ENCODE measurements at places on chromosomes 5 and 9. TPM values are rescaled to one million over a fixed set of nuclear protein-coding genes. Genes with fewer than 3 reads are reported as not detected.

The LIX1 gene
- not detected for total RNA-seq

The NRG2 gene
- 3.1 TPM for total RNA-seq

The ADAMTSL1 gene
- 1.7 TPM for total RNA-seq

The MSMP gene
- total RNA-seq, result not detected

The FBP2 gene
- total RNA-seq, result 0.33 TPM

The SLC9A3 gene
- 0.91 TPM for total RNA-seq

The GNA14 gene
- 2.2 TPM for total RNA-seq

The HK3 gene
- total RNA-seq, result 3.5 TPM

The SLC36A2 gene
- total RNA-seq, result 0.16 TPM

The FOXD4L6 gene
- total RNA-seq, result not detected

The CHMP5 gene
- 56.9 TPM for total RNA-seq

The CDKN2A gene
- total RNA-seq, result 0.30 TPM

The SHOC1 gene
- total RNA-seq, result not detected

The OR1J2 gene
- not detected for total RNA-seq

The DAP gene
- total RNA-seq, result 22.9 TPM

The TNFAIP8 gene
- total RNA-seq, result 3.2 TPM

The OLFML2A gene
- total RNA-seq, result 41.1 TPM

The CSNK1G3 gene
- total RNA-seq, result 27.6 TPM

The BTNL8 gene
- 0.58 TPM for total RNA-seq

The ADGRD2 gene
- not detected for total RNA-seq

The PLCXD3 gene
- 73.1 TPM for total RNA-seq

The PTCD2 gene
- total RNA-seq, result 18.2 TPM

The LYSMD3 gene
- 19.8 TPM for total RNA-seq

The C9orf153 gene
- 0.38 TPM for total RNA-seq

The GARIN3 gene
- total RNA-seq, result not detected

The IFNA13 gene
- total RNA-seq, result not detected

The LCN9 gene
- not detected for total RNA-seq

The MACIR gene
- total RNA-seq, result 5.5 TPM

The CDH12 gene
- not detected for total RNA-seq

The PCDHA9 gene
- total RNA-seq, result not detected

The TMOD1 gene
- total RNA-seq, result 186 TPM

The CD14 gene
- total RNA-seq, result 26.2 TPM

The BHMT gene
- total RNA-seq, result not detected

The PCDHGB2 gene
- 8.8 TPM for total RNA-seq

The PCDHA5 gene
- not detected for total RNA-seq

The ZNF484 gene
- total RNA-seq, result 4.9 TPM

The NEUROG1 gene
- not detected for total RNA-seq

The BRD8 gene
- 27.4 TPM for total RNA-seq

The EIF4EBP3 gene
- total RNA-seq, result 13.1 TPM

The QRFP gene
- not detected for total RNA-seq

The RANBP3L gene
- total RNA-seq, result 0.47 TPM

The SPINK1 gene
- 1.2 TPM for total RNA-seq

The RANBP17 gene
- 6.5 TPM for total RNA-seq

The PRR7 gene
- 2.1 TPM for total RNA-seq

The PDCD1LG2 gene
- 2.0 TPM for total RNA-seq

The MEIKIN gene
- not detected for total RNA-seq

The HTR1A gene
- total RNA-seq, result not detected

The IL17B gene
- not detected for total RNA-seq

The SLC36A3 gene
- total RNA-seq, result not detected

The MCTP1 gene
- total RNA-seq, result 7.8 TPM

The CNTFR gene
- total RNA-seq, result 4.6 TPM

The HCN1 gene
- total RNA-seq, result 0.14 TPM

The SLC45A2 gene
- total RNA-seq, result not detected

The ARL10 gene
- 6.0 TPM for total RNA-seq

The IFNA4 gene
- total RNA-seq, result not detected

The PDE6A gene
- 0.22 TPM for total RNA-seq

The PCDHA13 gene
- not detected for total RNA-seq

The BDP1 gene
- total RNA-seq, result 15.1 TPM

Data from left ventricle myocardium inferior (tissue), 1 donor.